Sigmoid colon (tissue), 7 donors: ENCODE measurements at places on chromosomes 3 and 15. TPM values are rescaled to one million over a fixed set of nuclear protein-coding genes. Genes with fewer than 3 reads are reported as not detected.

The IQGAP1 gene
- 188 TPM for total RNA-seq

DNA sequence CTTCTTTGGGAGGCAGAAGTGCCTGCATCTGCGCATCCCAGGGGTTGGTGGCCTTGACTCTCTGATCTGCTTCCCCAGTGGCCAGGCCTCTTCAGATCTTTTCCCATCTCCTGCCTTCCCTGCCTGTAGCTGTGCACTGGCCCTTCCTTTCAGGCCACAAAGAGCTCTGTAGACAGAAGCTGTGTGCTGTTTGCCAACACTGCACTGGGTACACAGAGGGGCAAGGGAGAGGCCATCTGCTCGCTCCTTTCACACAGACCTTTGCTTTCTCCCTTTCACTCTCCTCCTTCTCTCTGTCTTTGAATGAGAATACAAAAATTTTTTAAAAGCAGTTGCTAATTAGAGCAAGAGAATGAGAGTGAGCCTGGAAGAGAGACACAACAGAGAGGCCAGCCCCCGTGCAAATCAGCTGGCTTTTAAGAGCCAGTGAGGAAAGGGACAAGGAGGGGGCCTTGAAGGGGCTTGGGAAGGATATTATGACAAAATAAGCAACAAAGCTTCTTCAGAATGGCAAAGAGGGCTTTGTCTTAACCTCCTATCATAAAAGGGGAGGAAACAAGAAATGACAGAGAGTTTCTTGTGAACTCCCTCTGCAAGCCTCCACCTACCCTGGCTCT is 170.9 kb downstream of the EPHB1 start:
- no peaks in the 10 kb centered on the region for H3K36me3 ChIP-seq
- H3K4me1 ChIP-seq = no peaks in the 10 kb centered on the region
- H3K27ac ChIP-seq = no peak overlapping the region
- no peak overlapping the region for H3K4me3 ChIP-seq
- no peak for DNase-seq
- no peaks in the 10 kb centered on the region for H3K27me3 ChIP-seq

GRCh38 chr3:43389388-43390254 is 103.3 kb downstream of the SNRK start:
- H3K27ac ChIP-seq = peak overlapping the region; percentile 44
- H3K27me3 ChIP-seq = no peaks in the 10 kb centered on the region
- peaks cover 4% of the 10 kb centered on the region for H3K4me1 ChIP-seq
- no peak overlapping the region for H3K4me3 ChIP-seq
- no peak for DNase-seq

The KLHL40 gene
- total RNA-seq = not detected

- no peaks in the 10 kb centered on the region for H3K27me3 ChIP-seq
- no peaks in the 10 kb centered on the region for H3K36me3 ChIP-seq
- no peak overlapping the region for H3K27ac ChIP-seq
- DNase-seq = no peak
These were observed 616.1 kb upstream of the ALCAM start for GRCh38 chr3:104750581-104750980.

The IQCF5 gene
- total RNA-seq = not detected

DNA sequence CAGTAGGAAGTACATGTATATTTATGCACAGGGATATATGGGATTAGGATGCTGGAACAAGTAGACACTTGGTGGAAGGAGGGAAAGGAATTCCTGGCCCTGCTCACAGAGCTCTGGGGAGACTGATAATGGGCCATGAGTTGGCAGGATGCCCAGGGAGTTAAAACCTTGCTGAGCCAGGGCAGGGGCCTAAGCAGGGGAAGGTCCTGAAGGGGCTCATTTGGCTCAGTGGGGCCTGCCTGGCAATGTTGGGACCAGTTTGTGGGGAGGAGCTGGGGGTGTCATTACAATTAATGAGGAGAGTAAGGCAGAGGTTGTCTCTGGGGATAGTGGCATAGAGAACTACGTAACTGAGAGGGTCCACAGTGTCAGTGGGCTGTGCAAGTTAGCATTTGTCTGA is 124.2 kb upstream of the ADPGK start:
- H3K27me3 ChIP-seq = no peaks in the 10 kb centered on the region
- DNase-seq = no peak

The SAMD7 gene
- total RNA-seq = not detected

- peaks cover 10% of the 10 kb centered on the region for H3K4me1 ChIP-seq
- H3K27ac ChIP-seq = no peak overlapping the region
- H3K4me3 ChIP-seq = no peak overlapping the region
- DNase-seq = no peak
- H3K27me3 ChIP-seq = no peaks in the 10 kb centered on the region
These were observed 34.8 kb upstream of the RPL32 start for GRCh38 chr3:12875857-12876836.

DNA sequence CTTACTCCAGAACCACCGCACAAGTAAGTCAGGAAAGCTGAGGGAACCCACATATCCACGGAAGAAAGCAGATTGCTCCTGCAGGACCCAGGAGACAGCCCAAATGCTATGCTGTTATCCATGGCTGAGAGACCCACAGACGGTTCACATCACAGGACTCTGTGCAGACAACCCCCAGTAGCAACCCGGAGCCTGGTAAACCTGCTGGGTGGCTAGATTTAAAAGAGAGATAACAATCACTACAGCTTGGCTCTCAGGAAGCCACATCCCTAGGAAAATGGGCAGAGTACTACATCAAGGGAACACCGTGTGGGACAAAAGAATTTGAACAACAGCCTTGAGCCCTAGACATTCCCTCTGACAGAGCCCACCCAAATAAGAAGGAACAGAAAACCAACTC is 13.8 kb upstream of the TRIM42 start:
- H3K36me3 ChIP-seq = no peaks in the 10 kb centered on the region
- no peaks in the 10 kb centered on the region for H3K4me1 ChIP-seq
- no peaks in the 10 kb centered on the region for H3K27me3 ChIP-seq

The GPD1L gene
- total RNA-seq = 60.4 TPM

The CRABP1 gene
- 2.1 TPM for total RNA-seq

DNA sequence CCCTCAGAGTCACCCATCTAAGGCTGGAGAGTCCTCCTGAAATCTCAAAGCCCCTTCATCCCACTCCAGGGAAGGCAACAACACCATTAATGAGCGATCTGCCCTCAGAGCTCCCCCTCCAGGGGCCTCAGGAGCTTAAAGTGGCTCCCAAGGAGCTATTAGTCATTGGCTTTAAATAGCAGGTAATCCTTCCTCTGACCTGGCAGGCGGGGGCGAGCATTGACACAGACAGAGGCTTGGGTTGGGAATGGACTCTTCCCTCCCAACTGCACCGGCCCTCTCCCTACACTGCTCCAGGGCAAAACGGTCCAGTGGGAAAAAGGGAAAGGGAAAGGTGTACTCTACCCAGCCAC is 1.4 kb downstream of the MFGE8 start:
- DNase-seq = peak; percentile 58
- H3K27ac ChIP-seq = peak overlapping the region; percentile 94
- peak overlapping the region; percentile 80 for H3K4me3 ChIP-seq
- H3K27me3 ChIP-seq = no peaks in the 10 kb centered on the region

DNA sequence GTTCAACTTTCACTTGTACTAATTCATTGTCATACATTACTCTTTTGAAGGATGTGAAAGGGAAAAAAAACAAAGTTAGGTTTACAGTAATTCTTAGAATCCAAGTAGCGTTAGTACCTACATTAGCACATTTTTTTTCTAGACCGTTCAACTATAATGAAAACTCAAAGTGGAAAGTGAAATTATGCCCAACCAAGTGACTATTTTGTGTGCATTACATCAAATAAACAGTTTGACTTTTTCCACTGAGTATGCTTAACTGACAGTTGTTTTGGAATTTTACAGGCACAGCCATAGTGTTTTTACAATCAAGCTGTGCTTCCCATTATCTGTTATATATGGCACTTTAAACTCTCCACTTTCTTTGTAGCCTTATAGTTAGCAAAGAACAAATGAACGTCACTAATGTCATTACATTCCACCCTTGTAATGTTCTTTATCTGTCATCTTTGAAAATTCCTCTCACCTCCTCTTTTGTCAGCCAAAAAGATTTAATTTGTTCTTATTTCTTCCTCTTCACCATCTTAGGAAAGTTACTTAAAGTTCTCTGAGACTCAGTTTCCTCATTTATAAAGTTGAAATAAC is 142.3 kb upstream of the SOX2 start:
- no peaks in the 10 kb centered on the region for H3K27me3 ChIP-seq
- H3K27ac ChIP-seq = no peak overlapping the region
- H3K4me1 ChIP-seq = no peaks in the 10 kb centered on the region
- DNase-seq = no peak
- no peaks in the 10 kb centered on the region for H3K36me3 ChIP-seq

The CRYGS gene
- 3.1 TPM for total RNA-seq

DNA sequence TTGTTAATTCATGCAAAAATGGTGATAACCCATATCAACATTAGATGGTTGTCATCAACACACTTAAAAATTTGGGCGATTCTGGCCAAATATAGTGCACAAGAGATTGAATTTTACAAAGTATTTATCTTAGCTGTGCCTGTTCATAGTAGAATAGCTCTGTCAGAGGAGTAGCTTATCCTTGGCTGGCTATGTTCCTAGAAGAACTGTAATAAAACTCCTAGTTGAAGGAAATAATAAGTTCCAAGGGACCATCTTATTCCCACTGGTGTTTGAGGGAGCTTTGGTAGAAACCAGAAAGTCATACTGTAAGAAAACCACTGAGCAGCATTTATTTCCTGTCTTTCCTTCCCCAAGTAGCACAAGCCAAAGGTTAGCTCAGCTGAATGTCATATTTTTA is 201.8 kb downstream of the GRM7 start:
- H3K36me3 ChIP-seq = no peaks in the 10 kb centered on the region
- H3K4me3 ChIP-seq = no peak overlapping the region
- H3K27ac ChIP-seq = no peak overlapping the region

DNA sequence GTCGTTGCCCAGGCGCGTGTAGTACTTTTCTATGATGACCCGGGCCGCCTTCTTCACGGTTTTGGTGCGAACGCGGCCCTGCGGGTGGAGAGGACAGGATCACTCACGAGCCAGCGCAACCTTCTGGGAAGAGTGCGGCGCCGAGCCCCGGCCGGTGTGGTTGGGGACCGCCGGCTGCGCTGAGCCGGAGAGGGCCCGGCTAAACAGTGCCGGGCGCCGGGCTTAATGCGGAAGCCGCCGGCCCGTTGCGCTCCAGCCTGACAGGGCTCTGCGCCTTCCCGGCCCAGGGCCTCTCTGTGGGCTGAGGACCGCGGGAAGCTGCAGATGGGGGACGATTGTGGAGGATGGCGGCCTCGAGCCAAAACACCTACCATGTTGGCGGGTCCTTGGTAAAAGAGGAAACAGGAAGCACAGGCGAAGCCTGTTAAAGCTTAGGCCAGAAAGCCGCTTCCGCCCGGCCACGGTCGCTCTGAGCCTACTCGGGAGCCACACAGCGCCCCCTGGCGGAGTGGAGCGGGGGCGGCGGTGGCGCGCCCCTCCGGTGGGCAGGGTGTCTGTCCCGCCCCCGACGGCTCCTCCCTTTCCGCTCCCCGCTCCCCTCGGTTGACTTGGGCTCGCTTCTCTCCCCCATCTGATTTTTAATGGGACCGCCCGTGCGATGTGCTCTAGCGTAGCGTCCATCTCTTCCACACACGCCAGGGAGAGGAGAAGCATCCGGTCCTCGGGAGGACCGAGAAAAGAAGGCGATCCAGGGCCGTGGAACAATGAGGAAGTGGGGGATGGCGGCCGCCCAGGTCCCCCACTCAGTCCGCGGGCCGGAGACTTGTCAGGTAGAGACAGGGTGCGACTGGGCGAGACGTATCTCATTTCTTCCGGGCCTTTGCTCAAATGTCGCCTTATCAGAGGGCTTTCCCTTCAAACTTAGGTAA is at the start of gene RPS17:
TSS of gene RPS17 (minus strand) at position 403 of the 929 bp plus-strand sequence. CDS start at position 374, 29 bp downstream.
- peak; percentile 98 for DNase-seq
- H3K4me3 ChIP-seq = peak within 1 kb of the TSS; percentile 71
- H3K36me3 ChIP-seq = peaks cover 25% of the 10 kb centered on the region

The MAPKAPK3 gene
- 22.2 TPM for total RNA-seq

GRCh38 chr3:194312743-194313281 is 38.3 kb downstream of the CPN2 start:
- H3K36me3 ChIP-seq = no peaks in the 10 kb centered on the region
- DNase-seq = peak; percentile 98
- no peak overlapping the region for H3K4me3 ChIP-seq
- H3K4me1 ChIP-seq = peaks cover 48% of the 10 kb centered on the region
- H3K27me3 ChIP-seq = no peaks in the 10 kb centered on the region

DNA sequence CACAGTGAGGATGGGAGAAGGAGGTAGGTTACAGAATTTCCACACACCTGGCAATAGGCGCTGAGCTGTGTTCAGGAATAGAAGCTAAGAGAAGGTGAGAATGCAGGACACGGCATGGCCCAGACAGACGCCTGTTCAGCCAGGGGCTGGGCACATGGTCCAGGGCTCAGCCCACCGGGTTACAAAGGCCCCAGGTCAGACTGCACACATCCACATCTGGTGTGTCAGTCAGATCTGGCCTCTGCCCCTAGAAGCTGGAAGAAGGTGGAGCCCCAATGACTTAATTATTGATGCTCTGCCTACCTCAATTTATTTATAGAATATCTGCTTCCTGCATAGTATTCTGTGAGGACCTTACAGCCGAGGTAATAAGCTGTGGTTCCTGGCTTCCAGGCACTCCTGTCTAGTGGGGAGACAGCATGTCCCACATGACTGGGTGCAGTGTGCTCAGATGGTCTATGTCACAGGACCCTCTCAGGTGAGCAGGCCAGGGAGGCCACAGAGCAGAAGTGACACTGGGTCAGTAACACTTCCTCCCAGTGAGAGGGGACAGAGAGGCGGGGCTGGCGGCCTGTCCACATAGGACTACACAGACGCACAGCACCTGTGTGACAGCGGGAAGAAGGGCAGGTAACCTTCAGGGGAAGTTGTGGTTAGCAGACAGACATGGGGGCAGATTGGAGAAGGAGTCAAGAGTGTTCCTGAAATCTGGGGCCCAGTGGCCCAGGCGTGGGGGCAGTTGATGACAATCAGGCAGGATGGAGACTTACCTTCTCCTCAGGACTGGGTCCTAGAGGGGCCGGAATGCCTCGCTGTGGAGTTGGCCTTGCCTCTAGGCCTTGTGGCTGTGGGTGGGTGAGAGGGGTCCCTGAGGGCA is 38.6 kb upstream of the PLXNA1 start:
- H3K27ac ChIP-seq = no peak overlapping the region
- DNase-seq = peak; percentile 59
- no peaks in the 10 kb centered on the region for H3K36me3 ChIP-seq
- no peaks in the 10 kb centered on the region for H3K27me3 ChIP-seq
- H3K4me3 ChIP-seq = no peak overlapping the region

- H3K27me3 ChIP-seq = no peaks in the 10 kb centered on the region
- H3K4me3 ChIP-seq = no peak overlapping the region
- H3K36me3 ChIP-seq = peaks cover 42% of the 10 kb centered on the region
- H3K27ac ChIP-seq = peak overlapping the region; percentile 83
These were observed 7.8 kb downstream of the EMC3 start for GRCh38 chr3:9978710-9979305.

The GOLGA6L10 gene
- total RNA-seq = 1.8 TPM

- H3K27ac ChIP-seq = no peak overlapping the region
- H3K4me3 ChIP-seq = no peak overlapping the region
- no peak for DNase-seq
- H3K36me3 ChIP-seq = no peaks in the 10 kb centered on the region
- H3K4me1 ChIP-seq = no peaks in the 10 kb centered on the region
These were observed 274.8 kb upstream of the TRIM42 start for GRCh38 chr3:140403079-140403478.

The RPL39L gene
- 23.9 TPM for total RNA-seq
